ENCODE measurements at places on chromosomes 5 and 9.

DNA sequence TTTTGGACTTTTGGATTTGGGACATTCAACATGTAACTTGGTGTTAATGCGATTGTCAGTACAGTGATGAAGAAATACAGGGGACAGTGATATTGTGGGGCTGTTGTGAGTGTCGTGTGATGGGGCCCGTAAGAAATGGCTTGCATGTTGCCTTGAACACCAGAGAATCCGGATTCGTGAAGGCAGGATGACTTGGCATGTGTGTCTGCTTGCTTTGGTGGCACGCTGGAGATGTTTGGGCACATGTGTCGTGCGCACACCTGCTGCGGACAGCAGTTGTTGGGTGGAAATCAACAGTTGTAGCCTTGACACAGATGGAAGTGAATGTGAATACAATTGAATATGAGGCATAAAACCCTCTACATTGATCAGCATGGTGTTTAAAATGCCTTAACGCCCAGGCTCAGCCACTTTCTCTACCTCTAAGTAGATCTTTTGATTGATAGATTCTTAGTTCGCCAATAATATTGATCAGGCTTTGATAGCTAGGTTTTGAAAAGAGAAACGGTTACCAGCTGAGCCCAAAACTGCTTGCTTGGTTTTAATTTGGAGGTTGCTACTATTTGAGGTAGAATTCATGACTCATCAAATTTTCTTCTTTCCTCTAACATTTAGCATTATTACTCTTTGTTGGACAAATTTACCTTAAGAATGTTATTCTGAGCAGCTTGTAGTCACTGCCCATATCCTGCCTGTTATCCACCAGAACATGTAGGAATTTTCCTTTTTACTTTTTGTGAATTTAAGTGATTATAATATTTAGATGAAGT is 94.4 kb downstream of the TRIO start:
- no peak for DNase-seq

DNA sequence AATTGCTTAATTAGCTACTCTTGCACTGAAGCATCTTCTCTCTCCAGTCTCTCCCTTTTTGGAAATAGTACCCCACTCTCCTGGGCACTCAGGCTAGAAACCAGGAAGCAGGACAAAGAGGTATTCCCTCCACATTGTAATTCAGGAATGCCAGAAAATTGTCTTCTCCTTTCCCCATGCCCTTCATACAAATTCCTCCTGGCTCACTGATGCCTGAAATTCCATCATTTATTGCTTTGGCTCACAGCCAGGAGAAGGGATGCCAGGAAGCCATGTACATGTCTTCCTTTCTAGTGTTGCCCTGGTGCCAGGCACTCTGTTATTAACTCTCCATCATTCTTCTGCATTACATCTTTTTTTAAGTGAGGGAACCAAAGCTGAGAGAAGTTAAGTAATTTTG is 716.5 kb upstream of the C9orf72 start:
- DNase-seq = no peak

GRCh38 chr5:90613459-90613858 is 54.9 kb downstream of the ADGRV1 start:
- DNase-seq = no peak

- no peak for DNase-seq
These were observed 8.8 kb upstream of the N4BP3 start for GRCh38 chr5:178104492-178104891.

GRCh38 chr9:106941916-106942315 is 79.0 kb downstream of the ZNF462 start:
- DNase-seq = no peak

GRCh38 chr5:134490925-134491271 is 34.6 kb upstream of the JADE2 start:
- no peak for DNase-seq

DNA sequence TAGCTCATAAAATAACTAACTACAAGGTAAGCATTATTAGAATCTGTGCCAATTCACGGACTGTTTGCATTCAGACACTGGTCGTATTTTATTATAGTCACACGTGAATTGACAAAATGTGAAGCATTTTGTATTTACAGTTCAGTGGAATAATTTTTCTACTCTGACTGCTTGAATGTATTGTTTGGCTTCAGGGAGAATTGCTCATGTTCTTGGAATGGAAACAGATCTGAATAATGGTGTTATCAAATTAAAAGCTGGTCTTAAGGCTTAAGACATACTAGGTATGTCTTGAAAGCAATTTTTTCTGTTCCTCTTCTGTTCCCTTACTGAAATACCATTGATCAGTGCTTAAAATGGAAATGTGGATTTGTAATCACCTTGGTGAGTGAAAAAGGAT is 543.7 kb upstream of the TLE4 start:
- DNase-seq = no peak

- DNase-seq = no peak
These were observed 24.6 kb downstream of the SLC31A1 start for GRCh38 chr9:113245894-113246293.

- no peak for DNase-seq
These were observed 682.3 kb upstream of the ST8SIA4 start for GRCh38 chr5:101585366-101585765.

GRCh38 chr9:78130004-78130403 is 98.4 kb upstream of the GNAQ start:
- DNase-seq = no peak

- no peak for DNase-seq
These were observed 13.3 kb downstream of the ANXA6 start for GRCh38 chr5:151144275-151144674.

DNA sequence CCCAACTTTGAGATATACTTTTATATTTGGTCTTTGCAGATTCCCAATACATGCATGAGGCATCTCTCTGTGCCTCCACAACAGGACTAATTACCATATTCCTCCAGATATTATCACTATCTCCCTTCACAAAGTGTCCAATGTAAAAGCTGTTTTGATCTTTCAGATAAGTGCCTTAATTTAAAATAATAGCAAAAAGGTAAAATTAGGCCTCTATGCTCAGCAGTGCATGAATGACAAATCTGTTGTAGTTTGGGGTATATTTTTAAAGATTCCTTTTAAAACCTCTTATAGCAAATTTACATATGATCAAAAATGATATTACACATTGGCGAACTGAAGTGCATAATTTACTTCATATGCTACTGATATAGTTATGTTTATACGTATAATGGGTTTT is 369.2 kb upstream of the CCNH start:
- no peak for DNase-seq

DNA sequence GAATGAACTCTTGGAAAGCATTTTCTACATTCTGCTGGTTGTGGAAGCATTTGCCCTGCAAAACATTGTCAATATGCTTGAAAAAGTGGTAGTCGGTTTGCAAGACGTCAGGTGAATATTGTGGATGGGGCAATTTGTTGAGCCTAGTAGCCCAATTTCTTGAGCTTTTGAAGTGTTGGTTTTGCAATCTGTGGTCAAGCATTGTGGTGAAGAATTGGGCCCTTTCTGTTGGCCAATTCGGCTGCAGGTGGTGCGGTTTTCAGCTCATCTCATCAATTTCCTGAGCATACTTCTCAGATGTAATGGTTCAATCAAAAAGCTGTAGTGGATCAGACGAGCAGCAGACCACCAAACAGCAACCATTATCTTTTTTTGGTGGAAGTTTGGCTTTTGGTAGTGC is 426.8 kb upstream of the CDH9 start:
- no peak for DNase-seq

- DNase-seq = no peak
These were observed 170.5 kb downstream of the ARHGEF28 start for GRCh38 chr5:73796164-73797131.

DNA sequence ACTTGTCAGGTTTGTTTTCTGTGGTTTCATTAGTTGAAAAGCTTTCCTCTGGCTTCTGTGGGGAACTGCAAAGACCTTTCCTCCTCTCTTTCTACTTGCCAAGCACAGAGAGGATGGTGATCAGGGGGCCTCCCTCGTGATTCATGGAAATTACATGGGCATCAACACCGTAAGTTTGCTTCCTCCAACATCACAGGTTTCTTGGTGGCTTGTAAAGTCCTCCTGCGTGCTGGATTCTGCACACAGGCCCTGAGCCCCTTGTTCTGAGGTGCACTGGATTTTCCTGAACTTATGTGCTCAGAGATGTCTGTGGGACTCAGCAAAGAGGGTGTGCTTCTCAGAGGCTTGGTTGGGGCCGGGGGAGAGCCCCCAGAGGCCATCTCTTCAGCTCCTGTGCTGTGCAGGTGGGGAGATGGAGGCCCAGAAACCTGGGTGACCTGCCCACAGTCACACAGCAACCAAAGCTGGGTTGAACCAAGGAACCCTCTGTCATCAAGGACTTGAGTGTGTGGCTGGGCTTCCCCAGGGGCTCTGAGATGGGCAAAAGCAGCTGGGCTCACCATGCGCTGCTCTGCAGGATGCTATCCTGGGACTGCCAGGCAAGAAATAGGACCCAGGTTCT is 36.5 kb downstream of the RGS3 start:
- DNase-seq = no peak

GRCh38 chr5:158998793-158999325 is 100.9 kb downstream of the EBF1 start:
- DNase-seq = no peak

DNA sequence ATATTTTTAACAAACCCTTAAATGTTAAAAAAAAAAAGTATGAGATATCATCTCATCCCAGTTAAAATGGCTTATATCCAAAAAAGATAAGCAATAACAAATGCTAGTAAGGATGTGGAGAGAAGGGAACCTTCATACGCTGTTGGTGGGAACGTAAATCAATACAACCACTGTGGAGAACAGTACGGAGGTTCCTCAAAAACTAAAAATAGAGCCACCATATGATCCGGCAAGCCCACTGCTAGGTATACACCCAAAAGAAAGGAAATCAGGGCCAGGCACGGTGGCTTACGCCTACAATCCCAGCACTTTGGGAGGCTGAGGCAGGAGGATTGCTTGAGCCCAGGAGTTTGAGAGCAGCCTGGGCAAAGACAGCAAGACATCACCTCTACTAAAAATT is 3.0 kb downstream of the MTMR12 start:
- no peak for DNase-seq

GRCh38 chr5:37722236-37723161 is 117.3 kb downstream of the GDNF start:
- no peak for DNase-seq

- DNase-seq = no peak
These were observed 96.9 kb upstream of the LIFR start for GRCh38 chr5:38653389-38653788.

DNA sequence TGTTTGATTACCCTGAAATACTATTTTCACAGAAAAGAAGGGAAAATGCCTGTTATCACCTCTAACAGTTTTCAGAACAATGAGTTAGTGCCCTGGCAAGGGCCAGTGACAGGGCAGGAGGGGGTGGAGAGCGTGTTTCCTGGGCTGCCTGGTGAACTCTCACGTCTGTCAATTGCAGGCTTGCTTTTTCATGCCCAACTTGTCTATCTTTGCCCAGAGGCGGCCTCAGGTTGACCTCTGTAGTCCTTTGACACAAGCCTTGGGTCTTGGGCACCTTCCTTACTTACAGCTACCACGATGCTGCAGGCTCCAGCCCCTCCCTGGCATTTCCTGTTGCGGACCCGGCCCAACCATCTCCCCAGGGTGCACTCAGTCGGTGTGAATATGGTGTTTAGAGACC is 2.2 kb upstream of the CEL start:
- DNase-seq = no peak

DNA sequence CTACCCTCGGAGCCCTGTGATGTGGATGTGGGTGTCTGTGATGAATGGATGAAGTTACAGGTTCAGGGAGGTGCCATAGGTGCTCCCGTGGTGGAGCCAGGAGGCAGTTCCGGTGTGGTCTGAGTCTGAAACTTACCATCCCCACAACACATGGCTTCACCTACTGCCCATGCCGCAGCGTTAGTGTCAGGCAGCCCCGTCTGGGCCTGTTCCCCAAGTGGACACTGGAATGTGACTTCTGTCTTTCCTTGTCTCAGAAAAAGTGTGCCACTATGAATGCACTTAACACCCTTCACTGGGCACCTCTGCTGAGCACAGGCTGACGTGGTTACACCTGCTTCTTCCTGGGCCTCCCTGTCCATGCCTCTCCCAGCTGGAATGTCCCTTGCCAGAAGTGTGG is 8.6 kb downstream of the ANKRD33B start:
- no peak for DNase-seq

DNA sequence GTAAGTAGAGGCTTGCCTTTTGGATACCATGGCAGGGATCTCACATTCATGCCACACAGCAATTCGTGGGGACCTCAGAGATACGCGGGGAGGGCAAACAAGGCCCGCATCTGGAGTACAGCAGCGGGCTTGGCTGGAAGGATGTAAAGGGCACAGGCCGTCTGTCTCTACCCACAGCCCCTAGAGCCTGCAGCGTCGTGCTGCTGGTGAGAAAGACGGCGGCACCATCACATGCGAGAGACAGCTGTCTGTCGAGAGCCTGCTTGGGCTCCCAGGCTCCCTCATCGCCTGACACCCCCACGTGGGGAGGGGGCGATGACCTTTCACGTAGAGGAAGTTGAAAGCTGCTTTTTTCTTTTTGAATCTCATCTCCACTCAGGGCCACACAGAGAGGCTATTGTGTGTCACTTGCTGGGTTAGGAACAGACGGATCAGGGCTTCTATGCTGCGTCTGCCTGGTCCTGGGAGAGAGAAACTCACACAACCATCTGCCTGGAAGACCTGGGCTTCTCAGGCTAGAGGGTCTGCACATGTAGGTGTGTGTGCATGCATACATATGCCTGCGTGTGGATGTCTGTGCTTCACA is 134.6 kb upstream of the PPP1R26 start:
- DNase-seq = no peak

GRCh38 chr9:74963056-74963455 is 10.3 kb upstream of the C9orf40 start:
- DNase-seq = no peak

DNA sequence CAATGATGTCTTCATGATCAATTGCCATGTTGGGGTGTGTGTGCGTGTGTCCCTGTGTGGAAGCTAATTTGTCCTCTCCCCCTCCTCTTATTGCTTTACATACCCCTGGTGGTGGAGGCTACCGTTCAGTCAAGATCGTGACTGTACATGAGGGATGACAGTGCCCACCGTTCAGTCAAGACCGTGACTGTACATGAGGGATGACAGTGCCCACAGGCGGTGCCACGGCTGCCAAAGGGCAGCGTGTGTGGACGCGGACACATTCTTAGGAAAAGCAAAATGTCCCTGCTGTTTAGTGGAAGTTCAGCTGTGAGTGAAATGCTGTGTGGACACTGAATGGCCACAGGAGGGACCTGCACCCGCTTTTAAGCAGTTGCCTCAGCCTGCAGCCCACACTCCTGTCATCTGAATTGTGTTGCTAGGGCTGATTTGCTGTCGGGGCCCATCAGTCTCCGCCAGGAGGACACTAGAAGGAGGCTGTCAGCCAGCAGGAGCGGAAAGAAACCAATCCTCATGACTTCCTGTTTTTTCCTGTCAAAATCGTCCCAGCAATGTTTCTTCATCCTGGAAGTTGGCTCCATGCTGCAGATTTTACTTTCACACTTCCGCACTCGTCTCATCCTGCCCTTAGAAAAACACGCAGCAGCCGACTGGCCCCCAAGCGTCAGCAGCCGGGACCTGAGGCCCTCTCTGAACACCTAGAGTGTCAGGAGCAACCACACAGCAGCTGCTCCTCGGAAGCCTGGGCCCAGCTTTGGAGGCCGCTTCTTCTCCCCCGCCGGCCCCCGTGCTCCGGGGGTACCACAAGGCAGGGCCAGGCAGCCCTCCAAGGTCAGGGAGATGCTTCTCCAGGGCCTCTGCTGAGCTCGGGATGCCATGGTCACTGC is 9.1 kb downstream of the OR2V1 start:
- DNase-seq = peak; percentile 48
